ENCODE measurements at places on chromosomes 3 and 15. TPM values are rescaled to one million over a fixed set of nuclear protein-coding genes. Genes with fewer than 3 reads are reported as not detected.

BFSP2 gene
- total RNA-seq: 0.67 TPM

RHCG gene
- total RNA-seq: 3.0 TPM

CYP11A1 gene
- total RNA-seq: 0.57 TPM

DNA sequence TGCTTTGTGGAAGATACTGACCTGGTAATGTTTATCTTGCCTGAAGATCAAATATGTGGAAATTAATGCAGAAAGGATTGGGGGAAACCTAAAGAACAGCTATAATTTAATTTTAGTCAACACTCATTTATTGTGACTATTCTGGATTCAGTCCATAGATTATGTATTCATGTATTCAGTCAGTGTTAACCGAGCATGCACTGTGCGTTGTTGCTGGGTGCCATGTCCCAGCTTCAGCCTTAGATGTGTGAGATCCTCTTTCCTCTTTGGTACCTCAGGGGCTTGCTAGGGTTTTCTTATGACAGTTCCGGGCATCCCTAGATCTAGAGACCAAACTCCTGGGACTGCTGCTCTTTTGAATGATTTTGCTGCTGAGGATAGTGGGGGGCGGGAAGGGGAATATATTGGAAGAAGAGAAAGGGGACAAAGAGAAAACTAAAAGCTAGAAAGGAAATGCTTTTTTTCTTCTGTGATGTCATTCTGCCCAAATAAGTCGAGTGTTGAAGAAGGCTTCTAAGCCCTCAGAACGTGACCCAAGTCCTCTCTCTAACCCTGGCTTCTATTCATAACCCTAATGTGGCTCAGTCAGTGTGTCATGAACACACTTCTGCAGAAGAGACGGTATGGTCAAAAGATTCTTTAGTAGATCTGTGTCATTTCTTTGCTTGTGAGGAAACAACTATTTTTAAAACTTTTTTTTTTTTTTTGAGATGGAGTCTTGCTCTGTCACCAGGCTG is 33.5 kb downstream of the STARD9 start:
- DNase-seq: no peak

GRCh38 chr3:72344236-72344635 is 504.0 kb downstream of the SHQ1 start:
- no peak for DNase-seq

DNA sequence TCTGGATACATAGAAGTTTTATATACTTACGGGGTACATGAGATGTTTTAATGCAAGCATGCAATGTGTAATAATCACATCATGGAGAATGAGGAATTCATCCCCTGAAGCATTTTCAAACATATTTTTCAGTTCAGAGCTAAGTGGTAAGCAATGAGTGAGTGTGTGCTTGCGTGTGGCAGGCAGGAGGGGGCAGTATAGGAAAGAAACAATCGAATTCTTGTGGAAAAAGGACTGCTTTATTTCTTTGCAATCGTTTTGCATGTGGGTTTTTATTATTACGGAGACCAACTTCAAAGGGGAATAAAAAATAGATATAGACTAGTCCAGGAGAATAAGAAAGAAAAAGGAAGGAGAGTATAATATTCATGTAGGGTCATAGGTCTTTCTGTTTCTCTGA is 271.6 kb downstream of the CHL1 start:
- DNase-seq: peak; percentile 2

- no peak for DNase-seq
Observed at GRCh38 chr3:63467392-63467791, 185.1 kb upstream of the SNTN start.

DNA sequence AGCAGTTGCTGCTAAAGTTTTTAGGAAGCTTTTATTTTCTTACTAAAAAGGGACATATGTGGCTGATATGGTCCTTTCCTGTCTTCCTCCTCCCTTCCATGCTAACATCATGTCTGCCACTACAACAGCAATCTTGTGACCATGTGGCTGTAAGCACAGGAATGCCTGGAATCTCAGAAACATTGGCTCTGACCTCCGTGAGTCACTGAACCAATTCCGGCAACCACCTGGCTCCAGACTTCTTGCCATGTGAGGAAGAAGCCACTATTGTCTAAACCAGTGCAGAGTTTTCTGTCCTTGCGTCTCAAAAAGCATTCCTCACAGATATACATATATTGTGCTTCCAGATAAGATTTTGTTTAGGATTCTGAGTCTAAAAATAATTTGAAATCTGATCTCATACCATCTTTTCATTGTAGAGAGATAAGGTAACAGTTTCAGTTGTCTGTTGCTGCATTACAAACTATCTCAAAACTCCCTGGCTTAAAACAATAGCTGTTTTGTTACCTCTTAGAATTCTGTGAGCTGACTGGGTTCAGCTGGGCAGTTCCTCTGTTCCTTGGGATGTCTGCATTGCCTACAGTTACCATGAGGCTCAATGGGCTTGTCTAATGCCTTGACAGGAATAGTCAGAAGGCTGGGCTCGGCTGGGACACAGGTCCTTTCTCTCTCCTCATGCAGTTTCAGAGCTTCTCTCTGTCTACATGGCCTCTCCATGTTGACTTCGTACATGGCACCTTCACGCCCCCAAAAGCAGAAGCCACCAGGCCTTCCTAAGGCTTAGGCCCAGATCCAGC is 77.3 kb upstream of the MAGI1 start:
- no peak for DNase-seq

DNA sequence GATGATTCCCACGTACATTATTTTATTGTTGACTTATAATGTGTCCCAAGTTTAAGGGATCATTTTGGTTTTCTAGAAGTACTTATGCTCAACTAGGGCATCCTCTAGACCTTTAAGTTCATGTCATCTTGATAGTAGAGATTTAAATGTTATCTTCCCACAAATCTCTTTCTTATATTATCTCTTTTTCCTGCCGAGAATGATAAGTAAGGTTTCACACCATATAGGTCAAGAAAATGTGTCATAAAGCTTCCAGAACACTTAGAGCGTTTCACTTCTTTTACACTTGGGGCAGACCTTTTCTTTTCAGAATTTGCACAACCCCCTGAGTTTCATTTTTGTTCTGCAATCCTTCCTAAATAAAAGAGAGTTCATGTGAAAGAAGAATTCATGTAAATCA is 142.0 kb upstream of the CBLB start:
- no peak for DNase-seq

- no peak for DNase-seq
Observed at GRCh38 chr3:131353986-131354385, 27.6 kb upstream of the NUDT16 start.

DNA sequence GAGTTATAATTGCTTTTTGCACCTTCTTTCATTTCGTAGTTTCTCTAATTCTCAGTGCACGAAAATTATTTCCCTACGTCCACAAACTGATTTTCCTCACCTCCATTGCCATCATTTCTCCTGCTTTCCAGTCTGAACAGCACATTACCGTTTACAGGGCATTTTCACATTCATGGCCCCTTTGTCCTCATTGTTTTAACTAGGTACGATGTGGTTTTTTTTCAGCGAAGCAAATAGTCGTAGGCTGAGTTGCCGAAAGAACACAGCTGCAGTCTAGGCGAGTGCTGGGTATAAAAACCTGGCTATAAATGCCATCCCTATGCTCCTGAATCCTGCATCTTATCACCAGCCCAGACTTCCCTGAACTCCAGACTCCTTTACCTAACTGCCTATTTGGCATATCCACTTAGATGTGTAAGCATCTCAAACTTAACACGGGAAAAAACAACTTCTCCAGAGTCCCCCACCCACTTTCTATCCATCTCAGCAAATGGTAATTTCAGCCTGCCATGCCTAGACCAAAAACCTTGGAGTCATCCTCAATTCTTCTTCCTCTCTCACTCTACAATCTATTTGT is 691 bp upstream of the FSIP1 start:
- no peak for DNase-seq

DNA sequence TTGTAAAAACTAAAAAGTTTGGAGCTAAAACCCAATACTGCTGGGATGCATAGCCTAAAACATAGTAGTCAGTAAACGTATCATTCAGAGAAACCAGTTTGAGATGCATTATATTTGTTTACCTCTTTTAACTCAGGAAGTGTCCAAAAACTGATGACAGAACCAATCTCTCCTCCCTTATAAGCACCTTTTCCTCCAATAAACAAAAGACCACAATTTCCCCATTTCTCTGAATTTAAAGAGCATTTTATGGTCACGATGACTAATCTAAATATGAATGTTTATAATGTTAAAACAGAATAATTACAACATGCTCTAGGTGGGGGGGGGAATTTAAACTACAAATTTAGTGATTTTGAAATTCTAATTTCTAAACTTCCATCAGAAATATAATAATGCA is 58.5 kb downstream of the CEP63 start:
- DNase-seq: no peak

GRCh38 chr3:9703240-9703639 is 393 bp upstream of the CPNE9 start:
- DNase-seq: no peak

GRCh38 chr3:19886404-19886803 is 47.6 kb downstream of the EFHB start:
- no peak for DNase-seq

GRCh38 chr15:63073497-63074172 is 31.1 kb downstream of the TPM1 start:
- DNase-seq: no peak

DNA sequence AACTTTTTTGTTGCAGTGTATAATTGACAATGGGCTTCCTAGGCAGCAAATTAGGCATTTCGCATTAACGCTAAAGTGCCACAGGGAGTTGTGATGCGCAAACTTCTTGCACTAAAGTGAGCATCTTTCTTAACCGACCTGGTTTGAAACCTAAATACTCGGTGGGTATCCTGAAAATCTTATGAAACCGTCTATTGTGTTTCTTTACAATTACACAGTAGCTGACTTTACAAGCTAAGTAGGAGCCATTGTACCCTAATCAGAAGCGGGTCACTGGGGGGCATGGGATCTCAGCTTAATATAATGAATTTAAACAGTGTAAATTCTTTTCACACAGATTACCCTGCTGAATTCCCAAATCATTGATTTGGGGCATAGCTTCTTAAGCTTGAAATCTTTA is 328.0 kb downstream of the KCNH8 start:
- DNase-seq: no peak

DNA sequence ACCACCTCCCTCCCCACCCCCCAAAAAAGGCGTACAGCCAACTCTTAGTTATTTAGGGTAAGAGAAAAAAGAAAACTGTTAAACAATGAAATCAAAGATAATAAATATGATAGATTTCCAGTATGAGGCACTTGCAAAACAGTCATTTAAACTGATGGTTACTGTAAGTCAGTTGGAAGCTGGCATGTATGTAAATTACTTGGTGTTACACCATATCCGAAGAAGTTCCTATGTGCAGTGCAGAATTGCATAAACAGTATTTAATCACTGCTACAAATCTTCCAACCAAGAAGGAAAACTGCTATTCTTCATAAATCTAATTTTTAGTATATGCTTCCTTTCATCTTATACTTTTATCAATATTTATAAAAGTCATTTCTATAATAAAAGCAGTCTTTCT is 62.0 kb downstream of the LEO1 start:
- no peak for DNase-seq

Measured in Panc1 (cell line).